ENCODE measurements at places on chromosomes 13 and 19. TPM values are rescaled to one million over a fixed set of nuclear protein-coding genes. Genes with fewer than 3 reads are reported as not detected.

THSD8 gene
- total RNA-seq = not detected

SDHAF1 gene
- 62.7 TPM for total RNA-seq

DNA sequence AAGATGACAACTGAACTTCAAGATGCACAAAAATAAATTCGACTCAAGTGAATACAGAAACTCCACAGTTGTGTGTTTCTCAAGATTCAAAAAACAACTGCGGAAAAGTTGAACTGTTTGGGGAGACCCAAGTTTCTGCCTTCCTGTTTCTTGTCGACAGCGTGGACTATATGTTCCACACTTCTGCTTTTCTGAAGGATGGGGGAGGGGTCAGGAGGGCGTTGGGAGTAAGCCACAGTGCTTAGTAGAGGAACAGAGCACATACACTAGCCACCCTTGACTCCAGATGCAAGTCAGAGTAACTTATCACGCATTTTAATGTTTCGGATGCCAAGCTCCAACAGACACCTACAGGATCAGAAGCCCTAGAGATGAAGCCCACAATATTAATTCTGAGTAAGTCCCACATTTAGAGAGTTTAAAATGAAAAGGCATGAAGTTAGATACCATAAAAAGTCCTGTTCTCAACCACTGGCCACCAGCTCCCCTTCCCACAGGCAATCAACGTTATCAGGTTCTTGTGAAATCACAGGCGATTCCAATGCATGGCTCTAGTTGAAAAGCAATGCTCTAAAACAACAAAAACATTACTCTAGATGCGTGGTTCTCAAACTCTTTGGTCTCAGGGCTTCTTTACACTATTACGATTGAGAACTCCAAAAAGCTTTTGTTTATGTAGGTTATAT is 4.2 kb downstream of the TUBGCP3 start:
- no peak for DNase-seq

DNA sequence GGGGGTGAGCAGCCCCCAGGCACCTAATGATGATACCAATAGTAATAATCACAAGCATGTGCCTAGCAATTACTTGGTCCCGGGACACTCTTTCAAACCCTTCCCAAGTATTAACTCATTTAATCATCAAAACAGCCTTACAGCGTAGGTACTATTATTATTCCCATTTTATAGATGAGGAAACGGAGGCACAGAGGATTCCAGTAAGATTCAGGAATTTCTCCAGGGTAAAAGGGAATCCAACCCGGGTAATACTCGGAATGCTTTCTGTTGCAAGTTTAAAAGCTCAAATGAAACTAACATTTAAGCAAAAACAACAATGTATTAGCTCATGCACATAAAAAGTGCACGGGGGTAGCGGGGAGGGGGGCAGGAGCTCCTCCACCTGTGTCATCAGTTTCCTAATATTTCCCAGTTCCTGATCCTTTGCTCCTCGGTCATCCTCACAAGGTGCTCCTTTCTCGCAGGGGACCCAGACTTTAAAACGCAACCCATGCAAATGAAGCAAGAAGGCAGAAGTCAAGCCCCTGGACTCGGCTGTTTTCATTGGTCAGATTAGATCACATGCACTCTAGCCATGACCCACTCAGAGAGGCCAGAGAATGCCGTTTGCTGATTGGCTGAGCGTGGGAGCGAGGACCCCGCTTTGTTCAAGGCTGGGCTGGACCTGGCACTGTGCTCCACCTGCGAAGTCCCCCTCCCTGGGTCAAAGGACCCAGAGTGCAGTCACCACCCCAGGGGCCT is 38.3 kb upstream of the C19orf12 start:
- no peak for DNase-seq

ZBTB32 gene
- total RNA-seq = not detected

- no peak for DNase-seq
These were observed 141.0 kb downstream of the RFC3 start for GRCh38 chr13:33958964-33959363.

DNA sequence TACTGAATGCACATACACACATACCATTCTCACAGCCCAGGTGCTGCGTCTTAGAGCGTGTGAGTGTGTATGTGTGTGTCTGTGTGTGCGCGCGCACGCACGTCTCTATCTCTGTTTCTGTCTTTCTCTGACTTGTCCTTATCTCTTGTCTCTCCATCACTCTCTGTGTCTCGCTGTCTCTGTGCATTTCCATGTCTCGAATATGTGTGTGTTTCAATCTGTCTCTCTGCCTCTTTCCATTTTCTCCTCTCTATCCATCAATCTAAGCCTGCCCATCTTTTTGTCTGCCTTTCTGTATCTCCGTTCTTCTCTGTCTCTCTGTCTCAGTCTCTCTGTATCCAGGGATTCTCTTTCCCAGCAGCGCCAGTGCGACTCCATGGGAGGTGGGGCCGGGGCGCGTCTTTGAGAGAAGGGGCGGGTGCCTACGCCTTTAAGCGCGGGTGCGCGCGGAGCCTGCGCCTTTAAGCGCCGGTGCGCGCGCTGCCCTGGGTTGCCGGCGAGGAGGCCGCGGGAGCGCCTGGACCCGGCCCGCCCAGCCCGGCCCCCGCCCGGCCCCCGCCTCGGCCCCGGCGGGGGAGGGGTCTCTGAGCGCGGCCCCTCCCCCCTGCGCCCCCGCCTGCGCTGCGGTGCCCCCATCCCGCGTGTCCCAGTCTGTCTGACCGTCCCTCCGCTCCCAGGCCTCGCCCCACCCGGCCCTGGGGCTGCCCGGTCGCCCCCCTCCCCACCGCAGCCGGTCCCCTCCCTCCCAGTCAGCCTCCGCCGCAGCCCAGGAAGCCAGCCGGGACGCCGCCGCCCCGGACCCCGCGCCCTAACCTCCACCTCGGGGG is at the start of gene LRFN3:
TSS of gene LRFN3 (plus strand) at position 464 of the 827 bp plus-strand sequence. CDS start 3,052 bp downstream, outside the sequence.
- peak; percentile 35 for DNase-seq

- no peak for DNase-seq
These were observed 848.0 kb downstream of the DACH1 start for GRCh38 chr13:71018995-71019394.

ZNF726 gene
- 12.8 TPM for total RNA-seq

SELENOV gene
- not detected for total RNA-seq
